AG09319 (cell line): ENCODE measurements at places on chromosomes 4 and X.

GRCh38 chrX:100600340-100600739, 15.6 kb downstream of the TNMD start:
- DNase-seq, result no peak

DNA sequence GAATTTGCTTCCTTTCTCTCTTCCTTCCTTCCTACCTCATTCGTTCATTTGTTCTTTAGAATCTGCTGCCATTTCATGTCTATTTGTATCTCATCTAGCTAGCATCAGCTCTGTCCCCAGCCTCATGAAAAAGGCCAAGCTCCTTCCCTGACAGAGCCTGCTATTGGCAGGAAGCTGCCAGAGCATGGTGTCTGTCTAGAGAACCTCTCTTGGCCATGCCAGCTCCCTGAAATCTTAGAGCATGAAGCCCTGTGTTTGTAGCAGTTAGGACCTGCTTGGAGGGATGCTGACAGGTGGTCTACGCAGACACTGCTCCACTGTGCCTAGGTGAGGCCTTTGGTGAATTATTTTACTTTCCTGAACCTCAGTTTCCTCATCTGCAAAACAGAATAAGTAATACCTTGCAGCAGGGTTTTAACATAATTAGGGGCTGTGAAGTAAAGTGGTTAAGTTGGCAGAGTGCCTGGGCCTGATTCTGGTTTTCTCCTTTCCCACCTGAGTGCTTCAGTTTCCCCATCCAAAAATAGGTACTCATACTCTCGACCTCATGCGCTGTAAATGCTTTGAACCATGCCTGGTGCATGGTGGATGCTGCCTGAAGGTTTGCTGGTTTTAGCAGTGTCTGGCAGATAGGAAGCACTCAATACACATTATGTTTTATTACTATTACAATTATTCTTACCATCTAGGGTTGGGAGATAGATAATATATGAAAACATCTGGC, 4.7 kb downstream of the PTTG2 start:
- DNase-seq, result no peak

- no peak for DNase-seq
Observed at GRCh38 chr4:17173300-17173699, 274.9 kb upstream of the LDB2 start.

DNA sequence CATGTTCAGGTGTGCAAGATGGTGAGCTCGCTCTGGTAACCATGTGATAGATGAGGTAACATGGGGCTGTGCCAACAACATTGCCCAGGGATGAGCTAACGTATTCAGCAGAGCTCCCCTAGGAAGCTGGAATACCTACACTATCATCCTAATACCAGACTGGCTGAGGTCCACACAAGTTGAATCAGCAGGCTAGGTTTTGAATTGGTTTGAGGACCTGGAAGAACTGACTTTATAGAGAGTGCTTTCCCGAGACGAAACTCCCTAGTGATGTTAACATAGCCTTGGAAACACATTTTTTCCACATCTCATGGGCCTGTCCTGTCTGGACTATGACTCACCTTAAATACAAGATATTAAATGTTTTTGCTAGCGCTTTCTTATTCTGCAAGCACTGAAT, 56.7 kb downstream of the IGFBP7 start:
- DNase-seq, result no peak

DNA sequence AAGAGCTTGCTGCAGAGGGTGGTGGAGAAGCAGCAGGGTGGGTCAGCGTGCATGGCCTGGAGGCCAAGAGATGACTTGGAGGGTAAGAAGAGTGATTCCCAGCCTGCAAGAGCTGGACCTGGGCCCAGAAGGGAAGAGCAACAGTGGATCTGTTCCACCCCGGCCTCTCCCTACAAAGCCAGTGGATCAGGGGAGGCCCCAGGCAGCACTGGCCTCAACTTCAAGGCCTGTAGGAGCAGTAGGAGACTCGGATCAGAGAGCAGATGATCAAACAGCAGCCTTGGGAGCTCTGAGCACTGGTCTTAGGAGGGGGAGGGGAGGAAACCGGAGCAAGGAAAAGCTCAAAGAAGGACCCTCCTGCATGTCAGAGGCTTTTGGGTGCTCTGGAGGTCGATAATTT, 7.6 kb downstream of the L1CAM start:
- no peak for DNase-seq

DNA sequence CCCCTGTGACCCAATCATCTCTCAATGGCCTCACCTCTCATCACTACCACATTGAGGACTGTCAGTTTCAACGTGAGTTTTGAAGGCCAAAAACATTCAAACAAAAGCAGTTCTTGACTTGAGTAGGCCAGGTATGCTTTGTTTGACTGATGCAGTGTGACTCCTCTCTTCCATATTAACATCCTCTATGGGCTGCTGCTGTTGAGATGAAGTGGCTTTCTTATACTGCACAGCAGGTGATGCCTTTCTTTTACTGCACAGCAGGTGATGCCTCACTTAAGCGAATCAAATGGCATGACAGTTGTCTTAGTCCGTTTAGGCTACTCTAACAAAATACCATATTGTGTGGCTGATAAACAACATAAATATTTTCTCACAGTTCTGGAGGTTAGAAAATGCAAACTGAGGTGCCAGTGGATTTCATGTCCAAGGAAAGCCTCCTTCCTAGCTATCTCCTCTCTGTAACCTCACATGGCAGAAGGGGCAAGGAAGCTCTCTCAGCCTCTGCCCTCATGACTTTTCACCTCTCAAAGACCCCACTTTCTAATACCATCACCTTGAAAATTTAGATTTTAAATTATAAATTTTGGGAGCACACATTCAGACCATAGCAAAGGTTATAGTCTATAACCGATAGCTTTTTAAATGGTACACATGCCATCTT, 2267.9 kb upstream of the AGA start:
- DNase-seq, result no peak

DNA sequence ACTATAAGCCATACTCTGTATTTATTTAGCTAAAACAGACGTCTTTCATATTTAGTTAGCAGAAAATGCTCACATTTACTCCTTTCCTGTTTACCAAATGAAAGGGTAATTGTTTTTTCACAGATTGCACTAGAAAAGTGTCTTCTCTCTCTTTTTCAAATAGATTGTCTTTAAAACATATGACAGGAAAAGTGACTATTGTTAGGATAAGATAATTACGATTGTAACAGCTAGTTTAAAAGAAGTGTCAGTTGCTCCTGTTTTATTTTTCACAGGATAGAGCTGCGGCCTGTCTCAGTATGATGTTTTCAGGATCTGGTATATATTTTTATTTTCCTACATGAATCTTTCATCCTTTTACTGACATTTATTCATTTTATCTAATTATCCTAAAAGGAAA, 353.5 kb downstream of the FBXO8 start:
- no peak for DNase-seq

- DNase-seq, result no peak
Observed at GRCh38 chrX:11754958-11755645, 2.9 kb upstream of the MSL3 start.

GRCh38 chr4:877502-877901, 51.6 kb upstream of the CPLX1 start:
- DNase-seq, result no peak

GRCh38 chr4:97386969-97387368, 756.3 kb downstream of the STPG2 start:
- no peak for DNase-seq

DNA sequence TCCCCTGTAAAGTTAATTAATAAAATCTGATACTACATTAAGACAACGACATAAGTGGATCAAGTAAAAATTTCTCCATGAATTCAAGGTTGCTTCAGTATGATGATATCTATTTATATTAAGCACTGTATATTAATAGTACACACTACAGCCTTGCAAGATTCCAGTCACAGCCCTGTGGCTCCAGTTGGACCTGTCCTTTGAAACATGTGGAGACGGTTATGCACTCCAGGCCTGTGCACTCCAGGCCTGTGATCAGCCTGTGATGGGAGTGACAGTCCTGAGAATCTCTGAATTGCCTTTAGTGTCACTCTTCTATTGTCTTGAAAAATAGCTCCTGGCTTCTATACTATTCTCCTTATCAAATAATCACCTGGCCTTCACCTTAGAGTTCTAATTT, 981.1 kb upstream of the AGA start:
- no peak for DNase-seq

DNA sequence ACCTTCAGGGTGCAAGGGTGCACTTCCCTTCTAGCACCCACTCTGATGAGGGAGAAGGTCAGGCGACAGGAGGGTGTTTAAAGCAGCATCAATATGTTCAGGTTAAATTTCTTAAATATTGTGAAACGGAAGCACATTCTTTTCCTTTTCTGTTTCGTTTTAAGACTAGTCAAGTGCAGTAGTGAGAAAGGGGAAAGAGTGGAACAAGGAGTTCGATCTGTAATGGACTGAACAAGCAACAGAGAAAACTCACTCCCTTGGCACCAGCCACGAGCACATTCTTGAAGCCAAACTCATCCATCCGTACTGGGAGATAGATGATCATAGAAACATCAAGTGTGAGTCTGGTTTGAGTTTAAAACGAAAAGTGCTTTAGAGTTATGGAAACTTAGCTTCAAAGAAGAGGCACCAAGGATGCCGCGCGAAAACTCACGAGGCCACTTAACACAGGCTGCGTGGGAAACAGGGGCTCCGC, 815 bp downstream of the FAM53A start:
- DNase-seq, result peak; percentile 38

- no peak for DNase-seq
Observed at GRCh38 chr4:97153042-97153441, 990.2 kb downstream of the STPG2 start.

- DNase-seq, result peak; percentile 11
Observed at GRCh38 chr4:140858897-140859296, 102.7 kb upstream of the TBC1D9 start.

GRCh38 chr4:152540293-152540674, 4.4 kb upstream of the FBXW7 start:
- DNase-seq, result no peak

GRCh38 chr4:77671051-77671450, 65.4 kb downstream of the CXCL13 start:
- no peak for DNase-seq

DNA sequence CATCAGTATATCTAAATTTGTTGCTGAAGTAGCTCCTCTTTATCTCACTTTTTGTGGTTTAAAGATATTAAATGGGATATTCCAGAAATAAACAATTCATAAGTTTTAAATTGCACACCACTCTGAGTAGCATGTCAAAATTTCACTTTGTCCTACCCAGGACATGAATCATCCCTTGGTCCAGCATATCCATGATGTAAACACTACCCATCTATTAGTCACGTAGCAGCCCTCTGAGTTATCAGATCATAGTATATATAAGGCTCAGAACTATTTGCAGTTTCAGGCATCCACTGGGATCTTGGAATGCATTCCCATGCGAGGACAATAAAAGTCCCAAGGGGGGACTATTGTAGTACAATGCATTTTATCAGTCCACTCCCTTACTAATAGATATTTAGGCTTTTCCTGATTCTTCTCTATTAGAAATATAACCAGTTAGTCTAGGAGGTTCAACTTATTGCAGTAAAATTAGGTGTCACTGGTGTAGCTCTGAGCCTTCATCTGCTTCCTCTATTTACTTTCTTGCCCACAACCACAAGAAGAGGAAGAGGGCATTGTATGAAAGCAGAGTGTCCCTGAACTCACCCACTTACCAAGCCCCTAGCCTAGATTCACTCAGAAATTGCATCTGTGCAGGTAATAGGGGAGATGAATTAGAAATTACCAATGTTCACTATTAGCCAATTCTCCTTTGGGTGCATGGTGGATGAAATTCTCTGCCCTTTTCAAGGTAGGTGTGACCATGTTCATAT, 409.8 kb upstream of the GALNT7 start:
- DNase-seq, result no peak

DNA sequence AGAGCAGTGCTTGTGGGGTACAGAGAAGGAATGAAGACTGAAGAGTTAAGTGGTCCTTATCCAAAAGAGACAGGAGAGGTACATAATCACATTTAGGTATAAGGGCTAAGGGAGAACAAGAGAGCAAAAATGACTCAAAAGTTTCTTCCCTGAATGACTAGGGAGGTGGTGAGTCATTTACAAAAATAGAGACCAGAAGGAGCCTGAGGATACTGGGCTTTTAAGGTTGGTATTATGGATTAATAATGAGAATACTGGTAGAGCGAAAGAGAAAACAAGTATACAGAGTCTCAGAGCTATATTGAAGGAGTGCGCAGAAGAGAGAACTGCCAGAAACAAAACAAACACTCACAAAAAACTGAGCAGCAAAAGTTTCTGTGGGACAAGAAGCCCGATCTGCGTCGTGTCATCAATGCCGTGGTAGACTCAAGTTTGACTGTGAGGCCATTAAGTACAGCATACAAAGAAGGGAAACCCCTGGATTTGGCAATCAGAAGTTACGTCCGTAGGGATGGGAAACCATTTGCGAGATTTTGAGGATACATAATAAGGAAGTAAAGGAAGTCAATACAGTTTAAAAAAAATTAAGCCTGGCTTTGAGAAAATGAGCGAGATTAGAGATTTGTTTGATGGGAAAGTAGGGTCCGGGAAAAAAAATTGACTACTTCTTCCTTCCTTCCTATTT, 129.1 kb upstream of the STIM2 start:
- no peak for DNase-seq

- DNase-seq, result no peak
Observed at GRCh38 chr4:6595897-6596537, 21.0 kb downstream of the MAN2B2 start.

GRCh38 chrX:94633237-94633636, 959.2 kb downstream of the FAM133A start:
- no peak for DNase-seq

DNA sequence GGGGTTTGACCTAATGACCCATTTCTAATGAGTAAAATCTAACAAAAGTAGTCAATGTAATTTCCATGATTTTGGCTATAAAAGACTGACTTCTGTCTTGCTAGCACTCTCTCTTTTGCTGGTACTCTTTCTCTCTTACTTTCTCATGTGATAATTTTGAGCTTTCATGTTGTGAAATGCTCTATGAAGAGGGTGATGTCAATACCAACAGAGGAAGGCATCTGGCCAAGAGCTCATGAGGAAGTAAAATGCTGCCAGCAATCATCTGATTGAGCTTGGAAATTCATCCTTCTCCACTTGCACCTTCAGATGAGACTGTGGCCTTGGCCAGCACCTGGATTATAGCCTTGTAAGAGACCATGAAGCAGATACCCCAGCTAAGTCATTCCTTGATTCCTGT, 347.7 kb downstream of the HS3ST1 start:
- DNase-seq, result no peak

GRCh38 chrX:36986231-36986630, 21.9 kb upstream of the FAM47C start:
- no peak for DNase-seq

GRCh38 chr4:26941951-26942350, 81.3 kb downstream of the STIM2 start:
- no peak for DNase-seq

GRCh38 chr4:171588764-171589163, 224.4 kb upstream of the GALNTL6 start:
- DNase-seq, result no peak

DNA sequence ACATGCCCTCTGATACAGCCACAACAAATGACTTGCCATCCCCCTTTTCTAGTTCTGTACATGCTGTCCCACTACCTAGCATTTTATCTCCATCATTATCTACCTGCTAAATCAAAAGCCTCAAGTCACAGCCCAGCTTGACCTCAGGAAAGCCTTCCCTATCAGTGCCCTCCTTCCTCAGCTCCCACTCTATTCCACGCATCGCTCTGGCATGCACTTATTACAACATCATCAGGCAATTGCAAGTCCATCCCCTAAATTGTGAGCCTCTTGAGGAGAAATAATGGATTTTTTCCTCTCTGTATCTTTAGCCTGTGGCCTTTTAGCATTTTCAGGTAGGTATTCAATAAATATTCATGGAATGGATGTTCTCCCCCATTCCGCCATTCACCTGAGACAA, 5.7 kb downstream of the ARL13A start:
- no peak for DNase-seq

GRCh38 chr4:98625920-98626319, 32.5 kb downstream of the TSPAN5 start:
- no peak for DNase-seq

- no peak for DNase-seq
Observed at GRCh38 chr4:144611850-144612249, 34.1 kb upstream of the HHIP start.
